ENCODE measurements at places on chromosomes 12 and 14.

GRCh38 chr14:22865424-22866405 is 5.8 kb upstream of the LRP10 start:
- H3K36me3 ChIP-seq, result no peaks in the 10 kb centered on the region
- no peak overlapping the region for H3K4me3 ChIP-seq
- no peak overlapping the region for H3K27ac ChIP-seq
- peaks cover 3% of the 10 kb centered on the region for H3K4me1 ChIP-seq
- DNase-seq, result no peak
- no peaks in the 10 kb centered on the region for H3K27me3 ChIP-seq

- H3K4me3 ChIP-seq, result peak within 1 kb of the TSS; percentile 72
- 0 out of 2 replicates have a peak, but pooled peaks cover 6% of the 10 kb centered on the region for H3K4me1 ChIP-seq
- no peak within 1 kb of the TSS for H3K27ac ChIP-seq
- H3K27me3 ChIP-seq, result no peaks in the 10 kb centered on the region
- peak; percentile 87 for DNase-seq
- no peaks in the 10 kb centered on the region for H3K36me3 ChIP-seq
Measured at GRCh38 chr12:120904197-120904773, at the start of gene SPPL3. SPPL3 (minus strand) TSS chr12:120904358; CDS start chr12:120903867, 491 bp downstream.

DNA sequence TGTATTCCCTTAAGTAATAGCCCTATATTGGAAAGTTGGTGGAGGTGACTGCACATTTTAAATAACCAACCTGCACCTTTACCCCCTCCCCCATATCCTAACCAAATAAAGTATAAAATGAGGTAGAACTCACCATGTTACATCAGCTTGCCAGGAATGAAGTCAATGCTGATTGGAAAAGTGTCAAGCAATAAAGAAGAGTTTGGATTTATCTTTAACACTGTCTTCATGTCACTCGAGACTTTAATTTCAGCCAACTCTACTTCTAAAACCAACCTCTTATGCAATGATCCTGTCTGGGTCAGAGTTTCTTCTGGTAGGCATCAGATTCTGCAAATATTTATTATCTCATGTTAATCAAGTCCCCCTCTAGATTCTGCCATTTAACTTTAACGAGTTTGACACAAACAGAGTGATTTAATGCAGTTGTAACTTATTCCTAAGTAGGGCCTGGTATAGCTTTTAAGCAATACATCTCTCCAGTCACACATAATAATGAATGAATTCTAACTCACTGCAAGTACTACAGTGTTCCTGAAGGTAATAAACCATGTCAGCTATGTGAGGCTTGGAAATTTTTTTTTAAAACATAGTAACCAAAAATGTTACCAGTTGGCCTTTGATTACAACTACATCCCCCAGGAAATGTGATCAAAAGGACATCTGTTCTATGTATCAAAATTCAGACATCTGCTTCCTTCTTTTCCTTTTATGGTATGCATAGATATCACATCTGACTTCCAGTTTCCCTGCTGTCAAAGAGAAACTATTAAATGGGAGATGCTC is 98.7 kb downstream of the ERGIC2 start:
- no peak overlapping the region for H3K27ac ChIP-seq
- H3K36me3 ChIP-seq, result no peaks in the 10 kb centered on the region
- DNase-seq, result no peak

DNA sequence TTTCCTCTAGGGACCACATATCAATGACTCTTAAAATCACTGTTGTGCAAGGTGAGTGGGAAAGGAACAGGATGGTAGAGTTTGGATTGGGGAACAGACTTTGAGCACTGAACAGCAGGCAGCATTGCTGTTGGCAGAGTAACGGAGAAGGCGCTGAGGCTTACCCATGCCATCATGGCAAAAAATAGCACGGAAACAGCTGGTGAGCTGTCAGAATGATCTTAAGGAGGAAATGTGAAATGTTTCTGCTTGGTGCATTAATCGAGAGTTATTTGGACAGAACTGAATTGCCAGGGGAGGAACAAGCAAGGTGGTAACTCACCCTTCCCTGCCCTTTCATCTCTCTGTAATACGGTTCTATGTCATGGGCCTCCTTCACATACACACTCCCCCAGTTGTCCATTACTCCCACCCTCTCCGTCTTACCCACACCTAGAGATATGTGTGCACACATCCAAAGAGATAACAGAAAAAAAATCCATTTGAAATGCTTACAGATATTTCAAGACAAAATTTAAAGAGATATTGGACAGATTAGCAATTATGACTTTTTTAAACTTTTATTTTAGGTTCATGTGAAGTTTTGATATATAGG is 572.5 kb downstream of the DIO2 start:
- no peaks in the 10 kb centered on the region for H3K36me3 ChIP-seq
- DNase-seq, result no peak
- H3K4me1 ChIP-seq, result no peaks in the 10 kb centered on the region

- no peaks in the 10 kb centered on the region for H3K27me3 ChIP-seq
- H3K36me3 ChIP-seq, result no peaks in the 10 kb centered on the region
- no peak overlapping the region for H3K4me3 ChIP-seq
Measured at GRCh38 chr12:12221560-12221959, 45.3 kb downstream of the LRP6 start.

DNA sequence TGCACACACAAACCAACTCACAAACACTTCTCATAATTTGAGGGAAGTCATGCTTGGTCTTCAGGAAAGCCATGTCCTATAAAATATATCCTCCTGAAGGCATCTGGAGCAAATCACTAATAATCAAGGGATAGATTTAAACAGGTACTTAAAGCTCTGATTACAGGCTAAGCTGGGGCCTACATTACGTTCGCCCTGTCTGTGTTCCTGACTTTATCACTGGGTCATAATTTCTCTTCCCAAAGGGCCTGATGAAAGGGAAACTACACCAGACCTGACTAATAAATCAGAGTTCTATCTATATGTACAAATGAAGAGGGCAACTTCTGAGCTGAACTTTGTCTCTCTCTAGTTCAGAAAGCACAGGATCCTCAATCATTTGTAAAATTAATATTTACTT is 43.9 kb upstream of the RASSF8 start:
- H3K27ac ChIP-seq, result no peak overlapping the region
- H3K27me3 ChIP-seq, result no peaks in the 10 kb centered on the region
- no peaks in the 10 kb centered on the region for H3K4me1 ChIP-seq
- H3K36me3 ChIP-seq, result no peaks in the 10 kb centered on the region

GRCh38 chr12:68240975-68241374 is 12.4 kb downstream of the IL22 start:
- peak; percentile 89 for DNase-seq
- H3K4me3 ChIP-seq, result peak overlapping the region; percentile 20
- H3K27me3 ChIP-seq, result no peaks in the 10 kb centered on the region
- H3K27ac ChIP-seq, result peak overlapping the region; percentile 60
- peaks cover 28% of the 10 kb centered on the region for H3K4me1 ChIP-seq

DNA sequence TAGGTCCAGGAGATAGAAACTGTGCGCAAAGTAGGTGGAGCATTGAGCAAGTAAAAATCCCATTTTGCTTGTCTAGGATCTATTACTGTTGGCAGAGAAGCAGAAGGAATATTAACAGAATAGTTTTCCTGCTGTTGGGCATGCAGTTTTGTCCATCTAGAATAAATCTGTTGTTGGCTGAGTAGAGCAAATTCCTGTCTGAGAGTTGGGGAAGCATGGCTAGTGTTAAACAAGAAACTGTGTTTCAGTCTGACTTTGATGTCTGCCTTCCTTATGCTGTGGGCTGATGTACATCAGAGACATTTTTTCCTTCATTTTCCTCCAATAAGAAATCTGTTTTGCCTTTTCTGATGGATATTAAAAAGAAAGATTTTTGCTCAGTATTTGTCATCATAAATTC is 98.2 kb downstream of the RAD52 start:
- H3K36me3 ChIP-seq, result no peaks in the 10 kb centered on the region
- H3K27me3 ChIP-seq, result no peaks in the 10 kb centered on the region
- DNase-seq, result no peak
- H3K4me3 ChIP-seq, result no peak overlapping the region

DNA sequence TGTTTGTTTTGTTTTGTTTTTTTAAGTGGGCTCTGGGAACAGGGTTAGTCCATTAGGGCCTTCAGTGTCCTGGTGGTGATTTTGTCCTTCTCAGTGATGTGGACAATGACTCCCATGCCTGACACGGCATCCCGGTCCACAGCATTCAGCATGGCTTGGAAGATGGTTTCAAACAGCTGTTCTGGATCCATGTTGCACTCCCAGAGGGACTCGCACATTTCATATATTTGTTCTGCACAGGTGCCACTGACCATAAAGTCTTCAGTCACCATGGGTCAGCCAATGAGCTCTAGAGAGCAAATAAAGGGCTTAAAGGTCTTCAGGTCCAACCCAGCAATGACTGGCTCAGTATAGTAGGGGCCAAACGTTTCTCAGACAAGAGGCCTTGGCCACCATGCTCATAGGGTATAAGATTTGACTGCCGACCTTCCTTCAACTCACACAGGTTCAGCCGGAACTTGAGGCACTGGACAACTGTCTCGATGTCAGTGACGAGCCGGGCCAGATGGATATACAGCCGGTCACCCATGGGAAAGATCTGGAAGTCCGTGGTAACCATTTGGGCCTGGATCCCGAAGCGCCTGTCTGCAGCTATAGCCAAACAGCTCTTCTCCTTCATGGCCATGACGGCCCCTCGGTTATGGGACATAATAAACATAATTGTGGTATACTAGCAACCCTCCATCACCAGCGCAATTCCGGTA is 18.0 kb downstream of the OR10P1 start:
- DNase-seq, result no peak
- H3K36me3 ChIP-seq, result no peaks in the 10 kb centered on the region
- H3K27ac ChIP-seq, result no peak overlapping the region
- H3K27me3 ChIP-seq, result no peaks in the 10 kb centered on the region
- H3K4me3 ChIP-seq, result no peak overlapping the region

DNA sequence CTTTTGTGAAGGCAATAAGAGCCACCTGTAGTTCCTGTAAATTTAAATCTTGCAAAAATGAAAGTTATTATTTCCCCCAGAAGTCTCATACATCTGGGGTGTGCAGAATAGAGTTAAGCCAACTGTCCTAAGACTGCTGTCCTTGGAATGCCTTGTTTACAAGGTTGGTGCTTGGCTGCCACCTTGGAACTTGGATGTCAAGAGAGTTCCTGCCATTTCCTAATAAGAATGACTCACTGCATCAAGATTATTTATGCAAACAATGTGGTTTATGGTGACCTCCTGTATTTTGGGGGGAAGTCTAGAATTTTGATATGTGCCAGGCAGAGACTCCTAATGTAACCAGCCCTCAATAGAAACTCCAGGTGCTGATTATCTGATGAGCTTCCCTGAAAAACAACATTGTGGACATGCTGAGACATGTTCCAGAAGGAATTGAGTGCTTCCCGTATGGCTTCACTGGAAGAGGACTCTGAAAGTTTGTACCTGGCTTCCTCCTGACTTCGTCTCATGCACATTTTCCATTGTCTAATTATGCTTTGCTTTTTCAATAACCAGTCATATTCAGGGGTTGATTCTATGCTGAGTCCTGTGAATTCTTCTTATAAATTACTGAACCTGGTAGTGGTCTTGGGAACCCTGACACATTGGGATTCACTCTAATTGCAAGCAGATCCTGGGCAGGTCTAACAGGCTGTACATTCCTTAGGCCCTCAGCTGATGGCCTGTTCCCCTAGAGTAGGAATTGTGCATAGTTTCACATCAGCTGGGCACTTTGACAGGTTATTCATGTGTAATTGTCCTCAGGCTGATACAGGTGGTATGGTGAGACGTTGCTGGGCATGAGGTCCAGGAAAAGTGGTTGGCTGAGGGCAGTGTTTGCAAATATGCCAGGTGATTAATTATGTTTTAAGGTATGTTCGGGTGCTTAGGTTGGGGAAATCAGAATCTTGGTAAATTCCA is 1370.7 kb upstream of the TMEM132C start:
- H3K27ac ChIP-seq, result no peak overlapping the region
- no peak for DNase-seq
- H3K36me3 ChIP-seq, result no peaks in the 10 kb centered on the region
- no peaks in the 10 kb centered on the region for H3K27me3 ChIP-seq

DNA sequence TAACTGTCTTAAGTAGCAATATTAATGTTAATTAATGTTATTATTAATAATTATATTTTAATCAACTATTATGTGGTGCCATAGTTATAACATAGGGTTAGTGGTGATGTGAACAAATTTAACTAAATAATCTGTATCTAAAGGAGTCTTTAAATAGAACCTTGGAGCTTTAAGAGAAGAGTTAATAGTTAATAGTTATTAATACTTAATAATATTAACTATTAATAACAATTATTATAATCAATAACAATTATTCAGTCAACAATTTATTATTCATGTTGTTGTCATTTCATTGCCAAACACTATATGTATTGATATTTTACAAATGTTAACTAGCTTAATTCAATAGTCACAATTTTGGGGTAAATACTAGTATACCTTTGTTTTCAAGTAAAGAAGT is 58.2 kb downstream of the SLC16A7 start:
- H3K4me1 ChIP-seq, result no peaks in the 10 kb centered on the region
- DNase-seq, result no peak
- H3K27me3 ChIP-seq, result no peaks in the 10 kb centered on the region
- H3K27ac ChIP-seq, result no peak overlapping the region
- no peaks in the 10 kb centered on the region for H3K36me3 ChIP-seq

DNA sequence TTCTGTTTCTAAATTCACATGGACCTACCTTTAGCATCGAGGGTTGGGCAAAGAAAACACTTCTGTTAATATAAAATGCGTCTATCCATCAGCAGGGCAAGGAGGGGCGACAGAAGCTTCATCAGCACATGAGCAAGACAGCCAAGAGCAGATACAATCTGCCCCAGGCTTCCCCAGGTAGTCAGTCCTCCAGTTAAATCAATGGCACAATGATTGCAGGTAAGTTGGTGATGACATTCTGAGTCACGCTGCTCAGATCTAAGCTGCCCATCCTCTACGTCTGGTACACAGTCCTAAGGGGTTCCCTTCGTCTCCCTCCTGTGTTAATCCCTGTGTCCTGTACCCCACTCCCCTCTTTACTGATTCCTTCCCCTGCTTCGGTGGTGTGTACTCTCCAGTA is 38.8 kb downstream of the MAP3K9 start:
- H3K36me3 ChIP-seq, result no peaks in the 10 kb centered on the region
- H3K4me3 ChIP-seq, result no peak overlapping the region
- H3K27ac ChIP-seq, result no peak overlapping the region
- no peaks in the 10 kb centered on the region for H3K4me1 ChIP-seq

DNA sequence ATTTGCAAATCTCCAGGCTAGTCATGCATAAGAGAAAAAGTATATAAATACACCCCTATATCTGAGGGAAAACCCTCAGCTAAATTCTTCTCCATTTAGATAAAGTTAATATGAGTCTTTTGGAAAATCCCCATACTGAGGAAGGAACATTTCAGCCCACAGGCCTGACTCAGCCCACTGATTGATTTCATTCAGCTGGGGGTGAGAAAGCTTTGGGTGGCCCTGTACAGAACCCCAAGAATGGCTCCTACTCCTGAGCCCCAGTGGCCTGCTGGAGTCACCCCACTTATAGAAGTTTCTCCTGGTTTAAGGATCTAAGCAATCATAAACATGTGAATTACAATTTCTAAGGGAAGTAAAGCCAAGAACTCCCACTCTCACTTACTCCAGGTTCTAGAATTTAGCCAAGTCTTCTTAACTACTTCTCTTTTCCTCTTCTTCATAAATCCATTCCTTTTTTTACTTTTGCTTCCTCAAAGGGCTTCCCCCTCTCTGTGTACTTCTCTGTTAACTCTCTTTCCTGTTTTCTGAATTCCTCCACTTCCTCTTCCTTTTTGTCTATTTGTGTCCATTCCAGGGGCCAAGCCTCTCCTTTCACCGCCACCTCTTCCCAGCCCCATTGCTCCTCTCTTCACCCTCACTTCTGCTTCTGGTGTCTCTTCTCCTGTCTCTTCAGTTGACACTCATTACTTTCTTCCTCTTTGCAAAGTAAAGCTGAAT is 21.0 kb downstream of the RTN1 start:
- H3K4me3 ChIP-seq, result no peak overlapping the region
- H3K36me3 ChIP-seq, result no peaks in the 10 kb centered on the region
- no peak for DNase-seq
- H3K27me3 ChIP-seq, result no peaks in the 10 kb centered on the region
- no peaks in the 10 kb centered on the region for H3K4me1 ChIP-seq
- H3K27ac ChIP-seq, result no peak overlapping the region

Measured in MM.1S (cell line).